ENCODE measurements at places on chromosomes 5 and 9. TPM values are rescaled to one million over a fixed set of nuclear protein-coding genes. Genes with fewer than 3 reads are reported as not detected.
A peak's percentile ranks its signal among the peaks of the same experiment; 100 is the strongest.

Gene PTGDS
- total RNA-seq: 89.9 TPM

Gene PTGES
- 16.7 TPM for total RNA-seq

- DNase-seq: no peak
Measured at GRCh38 chr5:157343842-157344790, 78.2 kb downstream of the CYFIP2 start.

GRCh38 chr5:106849266-106849665 lies 821.5 kb downstream of the EFNA5 start:
- no peak for DNase-seq

DNA sequence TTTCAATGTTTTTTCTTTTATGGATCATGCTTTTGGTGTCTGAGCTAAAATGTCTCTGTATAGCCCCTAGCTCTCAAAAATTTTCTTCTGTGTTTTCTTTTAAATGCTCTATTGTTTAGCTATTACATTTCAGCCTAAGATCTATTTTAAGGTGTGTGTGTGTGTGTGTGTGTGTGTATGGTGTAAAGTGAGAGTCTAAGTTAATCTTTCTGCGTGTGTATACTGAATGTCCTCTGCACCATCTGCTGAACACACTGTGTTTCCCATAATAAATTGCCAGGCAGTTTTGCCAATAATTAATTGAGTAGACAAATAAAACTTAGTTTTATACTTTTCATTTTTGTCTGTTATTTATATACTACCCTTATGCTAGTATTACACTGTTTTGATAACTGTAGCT lies 2096.3 kb upstream of the C9orf72 start:
- DNase-seq: no peak

DNA sequence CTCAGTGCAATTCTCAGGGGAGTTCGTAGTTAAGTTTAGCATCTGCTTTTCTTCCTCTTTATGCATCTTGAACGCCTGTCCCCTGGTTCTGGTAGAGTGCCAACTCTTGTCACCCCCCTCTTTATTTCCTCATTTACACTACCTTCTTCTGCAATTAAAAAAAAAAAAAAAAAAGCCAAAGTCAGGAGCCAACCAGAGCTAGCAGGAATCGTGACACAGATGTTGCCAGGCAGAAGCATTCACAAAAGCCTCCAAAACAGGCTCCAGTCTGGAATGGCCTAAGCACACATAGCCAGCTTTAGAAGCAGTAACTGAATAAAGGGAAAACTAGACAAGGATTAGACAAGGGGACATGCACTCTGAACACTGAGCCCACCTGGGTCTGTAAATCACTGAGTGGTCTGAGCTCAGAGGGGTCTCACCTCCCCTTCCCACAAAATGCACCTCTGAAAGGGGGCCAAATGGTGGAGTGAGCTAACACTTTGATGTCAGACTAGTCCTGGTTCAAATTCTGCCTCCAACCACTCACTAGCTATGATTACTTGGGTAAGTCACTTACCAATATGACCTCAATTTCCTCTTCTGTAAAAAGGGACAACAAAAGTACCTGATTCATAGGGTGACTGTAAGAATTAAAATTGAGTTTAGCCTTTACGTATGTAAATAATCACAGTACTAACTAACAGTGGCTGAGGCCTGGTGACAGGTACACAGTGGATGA lies 2.0 kb downstream of the CD74 start:
- peak; percentile 76 for DNase-seq

DNA sequence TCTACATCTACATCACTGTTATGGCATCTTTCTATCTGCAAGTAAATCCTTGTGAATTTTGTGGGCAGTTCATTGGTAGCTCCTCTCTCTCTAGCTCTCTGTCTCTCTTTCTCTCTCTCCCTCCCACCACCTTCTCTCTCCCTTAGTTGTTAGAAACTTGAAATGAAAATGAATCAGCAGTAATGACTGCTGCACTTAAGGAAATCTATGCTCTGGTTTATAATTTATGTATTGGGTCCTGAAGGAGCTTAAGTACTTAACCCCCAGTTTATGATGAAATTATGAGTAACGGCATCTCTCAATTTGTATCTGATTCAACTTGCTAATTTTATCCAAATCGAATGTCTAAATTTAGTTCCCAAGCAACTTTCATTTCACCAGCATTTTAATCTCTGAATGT lies 52.0 kb upstream of the PTGER4 start:
- DNase-seq: peak; percentile 22

- no peak for DNase-seq
Measured at GRCh38 chr5:60299944-60300343, 400.0 kb downstream of the DEPDC1B start.

DNA sequence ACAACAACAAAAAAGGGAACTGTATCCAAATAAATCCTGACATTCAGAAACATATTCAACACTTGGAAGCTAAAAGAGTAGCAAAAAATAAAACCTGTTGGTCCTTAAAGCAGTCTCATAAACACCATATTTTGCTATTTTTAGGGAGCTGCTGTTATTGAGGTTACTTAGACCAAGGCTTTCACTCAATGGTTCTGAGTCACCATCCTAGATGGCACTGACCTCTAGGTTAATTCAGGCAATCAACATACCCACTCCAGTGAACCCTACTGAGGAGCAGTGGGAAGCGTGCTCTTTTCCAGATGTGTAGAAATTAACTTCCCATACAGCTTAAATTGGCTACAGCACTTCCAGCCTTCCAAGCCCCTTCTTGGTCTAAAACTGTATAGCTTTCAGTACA lies 5.2 kb downstream of the GNAQ start:
- peak; percentile 57 for DNase-seq

DNA sequence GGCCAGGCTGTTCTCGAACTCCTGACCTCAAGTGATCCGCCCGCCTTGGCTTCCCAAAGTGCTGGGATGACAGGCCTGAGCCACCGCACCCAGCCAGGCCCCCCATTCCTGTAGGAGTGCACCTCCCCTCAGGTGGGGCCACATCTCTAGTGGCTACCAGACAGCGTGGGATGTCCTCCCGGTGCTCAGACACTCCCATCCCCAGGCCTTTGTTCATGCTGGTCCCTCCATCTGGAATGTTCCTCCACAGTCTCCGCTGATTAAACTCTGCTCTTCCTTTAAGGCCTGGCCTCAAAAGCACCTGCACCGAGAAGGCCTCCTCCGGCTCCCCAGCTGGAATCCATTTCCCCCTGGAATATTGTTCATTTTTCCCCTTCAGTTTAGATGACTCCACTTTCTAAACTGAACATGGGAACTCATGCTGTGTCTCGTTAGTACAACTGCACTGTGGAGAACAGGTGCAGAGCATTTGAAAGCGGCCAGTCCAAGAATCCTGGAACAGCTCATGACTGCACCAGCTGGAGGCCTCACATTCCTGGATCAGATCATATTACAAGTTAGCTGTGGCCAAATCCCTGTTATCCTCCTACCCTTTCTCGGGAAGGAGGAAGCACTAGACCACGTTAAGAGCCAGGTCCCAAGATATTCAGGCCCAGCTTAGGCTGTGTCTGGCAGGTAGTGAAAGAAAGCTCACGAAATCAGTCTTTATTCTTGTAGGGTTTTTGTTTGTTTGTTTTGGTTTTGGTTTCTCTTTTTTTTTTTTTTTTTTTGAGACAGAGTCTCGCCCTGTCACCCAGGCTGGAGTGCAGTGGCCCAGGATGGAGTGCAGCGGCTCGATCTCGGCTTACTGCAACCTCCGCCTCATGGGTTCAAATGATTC lies 10.8 kb upstream of the PRRC2B start:
- peak; percentile 87 for DNase-seq

- no peak for DNase-seq
Measured at GRCh38 chr5:124889850-124890249, 143.4 kb upstream of the ZNF608 start.
